Right atrium auricular region (tissue), 2 donors: ENCODE measurements at places on chromosomes 5 and 9. TPM values are rescaled to one million over a fixed set of nuclear protein-coding genes. Genes with fewer than 3 reads are reported as not detected.
A peak's percentile ranks its signal among the peaks of the same experiment; 100 is the strongest.

DNA sequence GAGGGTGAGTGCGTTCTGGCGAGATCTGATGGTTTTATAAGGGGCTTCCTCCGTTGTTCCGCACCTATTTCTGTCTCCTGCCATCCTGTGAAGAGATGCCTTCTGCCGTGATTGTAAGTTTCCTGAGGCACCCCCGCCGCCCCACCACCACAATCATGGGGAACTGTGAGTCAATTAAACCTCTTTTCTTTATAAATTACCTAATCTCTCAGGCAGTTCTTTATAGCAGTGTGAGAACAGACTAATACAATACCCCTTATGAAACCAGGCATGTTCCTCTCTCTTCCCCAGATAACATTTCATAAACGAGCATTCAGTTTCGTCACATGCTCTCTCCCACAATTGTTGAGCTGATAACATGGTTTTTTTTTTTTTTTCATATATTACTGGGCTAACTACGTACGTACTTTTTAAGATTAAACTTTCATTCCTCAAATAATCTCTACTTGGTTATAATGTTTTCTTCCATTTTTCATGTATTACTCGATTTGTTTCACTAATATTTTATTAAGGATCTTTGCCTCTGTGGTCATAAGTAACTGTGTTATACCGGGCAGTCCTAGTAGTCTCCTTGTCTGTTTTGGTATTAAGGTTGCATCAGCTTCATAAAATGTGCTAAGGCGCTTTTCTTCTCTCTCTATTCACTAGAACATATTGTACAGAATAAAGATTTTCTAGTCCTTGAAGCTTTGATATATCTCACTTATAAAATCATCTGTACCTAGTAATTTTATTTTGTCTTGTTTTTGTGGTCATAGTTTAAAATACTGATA, 64.9 kb upstream of the MVB12B start:
- no peaks in the 10 kb centered on the region for H3K27me3 ChIP-seq
- DNase-seq: no peak
- no peak overlapping the region for H3K4me3 ChIP-seq
- H3K4me1 ChIP-seq: no peaks in the 10 kb centered on the region
- H3K27ac ChIP-seq: no peak overlapping the region
- H3K36me3 ChIP-seq: no peaks in the 10 kb centered on the region

- no peaks in the 10 kb centered on the region for H3K27me3 ChIP-seq
- no peaks in the 10 kb centered on the region for H3K36me3 ChIP-seq
- H3K4me3 ChIP-seq: no peak overlapping the region
- no peak for DNase-seq
- H3K4me1 ChIP-seq: no peaks in the 10 kb centered on the region
Measured at GRCh38 chr5:98307811-98308210, 465.7 kb upstream of the RGMB start.

GRCh38 chr9:115035841-115036612, 81.9 kb downstream of the TNC start:
- H3K4me1 ChIP-seq: no peaks in the 10 kb centered on the region
- peak overlapping the region; percentile 35 for H3K27ac ChIP-seq
- DNase-seq: no peak
- no peak overlapping the region for H3K4me3 ChIP-seq
- no peaks in the 10 kb centered on the region for H3K36me3 ChIP-seq
- no peaks in the 10 kb centered on the region for H3K27me3 ChIP-seq

DNA sequence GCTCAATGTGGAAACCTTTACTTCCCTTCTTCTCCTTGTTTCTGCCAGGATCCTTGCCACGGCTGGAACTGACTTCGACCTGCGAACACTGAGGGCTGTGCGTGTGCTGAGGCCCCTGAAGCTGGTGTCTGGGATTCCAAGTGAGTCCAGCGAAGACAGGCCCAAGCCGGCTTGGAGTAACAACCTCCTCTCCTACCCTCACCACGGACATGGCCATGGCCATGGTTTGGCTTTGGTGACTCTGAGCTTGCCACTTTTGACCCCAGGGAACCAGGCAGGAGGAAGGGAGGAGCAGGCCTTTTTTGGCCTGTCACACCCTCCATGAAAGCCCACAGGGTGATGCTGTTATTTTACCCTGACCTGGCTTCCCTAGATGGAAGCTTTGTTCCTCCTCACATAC, 35.5 kb downstream of the CACNA1B start:
- no peak for DNase-seq
- peaks cover under 1% of the 10 kb centered on the region for H3K4me1 ChIP-seq
- H3K4me3 ChIP-seq: no peak overlapping the region
- no peak overlapping the region for H3K27ac ChIP-seq

GRCh38 chr9:93154293-93154903, 20.3 kb upstream of the NINJ1 start:
- H3K4me1 ChIP-seq: no peaks in the 10 kb centered on the region
- no peak for DNase-seq
- H3K4me3 ChIP-seq: no peak overlapping the region
- H3K27me3 ChIP-seq: no peaks in the 10 kb centered on the region

GRCh38 chr5:68332080-68332451, 116.5 kb downstream of the PIK3R1 start:
- H3K36me3 ChIP-seq: no peaks in the 10 kb centered on the region
- no peak for DNase-seq
- no peak overlapping the region for H3K4me3 ChIP-seq
- H3K27ac ChIP-seq: no peak overlapping the region

Gene CATSPER3
- total RNA-seq: 0.44 TPM

Gene SNCAIP
- total RNA-seq: 8.1 TPM

Gene SHOC1
- total RNA-seq: not detected

Gene GALNT12
- total RNA-seq: 0.33 TPM

Gene PIP5KL1
- total RNA-seq: not detected

Gene SCGB3A2
- not detected for total RNA-seq
